ENCODE measurements at places on chromosomes 1 and 21.

- DNase-seq: no peak
Observed at GRCh38 chr1:20061866-20062265, 8.1 kb upstream of the PLA2G5 start.

GRCh38 chr21:27206368-27206982 lies 239.6 kb upstream of the ADAMTS5 start:
- no peak for DNase-seq

GRCh38 chr1:226863446-226863845 lies 7.0 kb upstream of the PSEN2 start:
- no peak for DNase-seq

DNA sequence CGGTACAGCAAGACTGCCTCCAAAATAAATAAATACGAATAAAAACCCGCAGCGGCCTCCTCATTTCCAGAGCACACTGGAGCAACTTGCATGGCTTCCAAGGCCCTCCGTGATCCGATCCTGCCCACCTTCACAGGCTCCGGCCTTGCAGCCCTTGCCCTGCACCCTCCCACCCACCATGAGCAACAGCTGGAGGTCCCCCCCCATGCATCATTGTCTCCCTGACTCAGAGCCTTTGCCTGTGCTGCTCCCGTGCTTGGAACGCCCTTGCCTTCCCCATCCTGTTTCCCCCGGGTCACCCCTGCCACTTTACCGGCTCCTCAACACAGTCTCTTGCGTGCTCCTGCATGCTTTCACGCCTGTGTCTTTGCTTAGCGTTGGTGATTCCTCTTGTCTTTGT lies 71.0 kb upstream of the ANGPTL1 start:
- no peak for DNase-seq

GRCh38 chr1:6420454-6421042 lies 829 bp upstream of the HES2 start:
- no peak for DNase-seq

DNA sequence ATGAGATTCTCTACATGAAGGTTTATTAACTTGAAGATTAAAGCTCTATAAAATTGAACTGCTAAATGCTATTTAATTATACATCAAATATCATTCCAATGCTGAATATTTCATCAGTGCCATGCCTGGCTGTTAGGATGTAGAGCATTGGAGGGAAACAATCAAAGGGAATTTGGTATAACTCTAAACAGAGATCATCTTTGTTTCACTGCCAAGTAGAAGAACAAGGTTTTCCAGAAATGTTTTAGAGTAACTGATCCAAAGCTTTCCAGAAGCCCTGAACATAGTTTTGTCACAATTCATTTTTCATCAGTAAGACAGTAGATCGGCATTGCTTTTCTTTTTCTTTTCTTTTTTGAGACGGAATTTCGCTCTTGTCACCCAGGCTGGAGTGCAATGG lies 5.9 kb upstream of the DSTYK start:
- no peak for DNase-seq

DNA sequence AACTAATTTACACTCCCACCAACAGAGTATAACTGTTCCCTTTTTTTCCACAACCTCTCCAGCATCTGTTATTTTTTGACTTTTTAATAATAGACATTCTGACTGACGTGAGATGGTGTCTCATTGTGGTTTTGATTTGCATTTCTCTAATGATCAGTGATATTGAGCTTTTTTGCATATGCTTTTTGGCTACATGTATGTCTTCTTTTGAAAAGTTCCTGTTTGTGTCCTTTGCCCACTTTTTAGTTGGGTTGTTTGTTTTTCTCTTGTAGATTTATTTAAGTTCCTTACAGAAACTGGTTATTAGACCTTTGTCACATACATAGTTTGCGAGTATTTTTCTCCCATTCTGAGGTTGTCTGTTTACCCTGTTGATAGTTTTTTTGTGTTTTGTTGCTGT lies 375.2 kb downstream of the MATN1 start:
- DNase-seq: no peak

DNA sequence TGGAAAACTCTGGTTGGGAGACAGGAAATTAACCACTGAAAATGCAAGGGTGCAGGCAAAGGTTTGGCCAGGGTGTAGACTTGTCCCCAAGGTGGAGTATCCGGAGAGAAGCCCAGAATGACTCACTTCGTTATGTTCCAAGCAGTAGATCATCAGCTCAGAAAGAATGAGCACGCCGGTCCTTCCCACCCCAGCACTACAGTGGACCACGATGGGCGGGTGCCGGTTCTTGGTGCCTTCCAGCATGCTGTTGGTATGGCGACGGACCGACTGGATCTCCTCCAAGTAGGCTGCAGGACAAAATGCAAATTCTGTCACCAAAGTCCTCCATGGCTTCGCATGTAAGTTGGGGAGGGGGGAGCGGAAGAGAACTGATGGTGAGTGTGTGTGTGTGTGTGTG lies 83.4 kb downstream of the SMYD2 start:
- DNase-seq: no peak

GRCh38 chr1:115596080-115596780 lies 45.5 kb upstream of the VANGL1 start:
- DNase-seq: no peak

DNA sequence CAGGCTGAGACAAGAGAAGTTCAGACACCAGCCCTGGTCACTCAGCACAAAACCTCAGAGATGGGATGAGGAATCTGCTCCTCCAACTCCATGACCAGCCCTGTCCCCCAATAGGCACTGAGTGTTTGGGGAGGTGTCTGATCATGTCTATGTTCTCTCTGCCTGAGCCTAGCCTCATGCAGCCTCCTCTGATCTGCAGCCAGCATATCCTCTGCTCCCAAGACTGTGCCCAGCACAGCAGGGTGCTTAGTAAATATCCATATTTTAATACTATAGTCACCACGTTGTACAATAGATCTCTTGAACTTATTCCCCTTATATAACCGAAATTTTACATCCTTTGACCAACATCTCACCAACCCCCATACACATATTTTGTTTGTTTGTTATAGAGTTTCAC lies 202.9 kb downstream of the MATN1 start:
- no peak for DNase-seq

- no peak for DNase-seq
Observed at GRCh38 chr1:36381405-36381804, 4.3 kb downstream of the STK40 start.

GRCh38 chr1:8382608-8383505 lies 64.9 kb downstream of the SLC45A1 start:
- DNase-seq: no peak

- no peak for DNase-seq
Observed at GRCh38 chr1:39210649-39211048, 6.2 kb downstream of the MACF1 start.

- no peak for DNase-seq
Observed at GRCh38 chr21:45322231-45322959, 34.7 kb upstream of the POFUT2 start.

DNA sequence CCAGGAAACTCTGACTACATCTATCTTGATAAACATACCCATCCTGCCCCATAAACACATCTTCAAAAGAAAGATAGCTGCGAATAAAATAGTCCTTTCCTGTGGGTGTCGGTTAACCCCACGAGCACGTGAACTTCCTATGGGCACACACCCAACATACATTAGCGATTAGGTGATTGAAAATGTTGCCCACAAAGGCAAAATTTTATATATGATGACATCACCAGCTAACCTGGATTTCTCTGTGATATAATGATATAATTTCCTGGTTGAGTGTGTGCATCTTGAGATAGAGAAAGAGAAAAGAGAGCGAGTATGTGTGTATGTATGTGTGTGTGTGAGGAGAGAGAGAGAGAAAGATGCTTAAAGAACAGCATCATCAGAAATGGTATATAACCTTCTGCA lies 296.1 kb downstream of the PTPRC start:
- DNase-seq: no peak

- DNase-seq: no peak
Observed at GRCh38 chr21:44910229-44911067, 10.3 kb downstream of the ITGB2 start.

- DNase-seq: no peak
Observed at GRCh38 chr1:168287237-168287664, 6.6 kb downstream of the TBX19 start.

DNA sequence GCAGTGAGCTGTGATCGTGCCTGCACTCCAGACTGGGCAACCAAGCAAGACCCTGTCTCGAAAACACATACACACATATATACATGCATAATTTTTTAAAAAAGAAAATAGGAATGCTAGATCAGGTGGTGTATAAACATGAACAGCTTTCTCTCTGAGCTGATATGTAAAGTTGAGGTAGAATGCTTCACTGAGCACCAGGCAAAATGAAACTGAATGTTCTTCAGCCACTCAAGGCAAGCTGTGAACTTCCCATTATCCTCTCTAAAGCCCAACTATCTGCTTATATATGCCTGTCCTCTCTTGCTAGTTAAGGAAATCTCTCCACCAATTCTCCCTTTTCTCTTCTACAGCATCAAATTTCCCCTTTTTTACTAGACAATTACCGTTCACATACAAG lies 93.0 kb downstream of the NUF2 start:
- DNase-seq: no peak

DNA sequence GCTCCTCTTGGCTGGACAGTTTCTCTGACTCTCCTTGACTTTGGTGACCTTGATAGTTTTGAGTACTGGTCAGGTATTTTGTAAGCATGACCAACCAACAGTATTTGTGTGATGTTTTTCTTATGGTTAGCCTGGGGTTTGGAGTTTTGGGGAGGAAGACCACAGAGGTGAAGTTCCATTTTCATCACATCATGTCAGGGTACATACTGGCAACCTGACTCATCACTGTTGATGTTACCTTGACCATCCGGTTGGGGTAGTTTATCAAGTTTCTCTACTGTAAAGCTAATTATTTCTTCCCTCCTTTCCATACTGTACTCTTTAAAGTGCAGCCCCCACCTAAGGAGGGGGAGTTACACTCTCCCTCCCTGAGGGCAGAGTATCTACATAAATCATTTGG lies 13.4 kb downstream of the OSCP1 start:
- no peak for DNase-seq

- DNase-seq: no peak
Observed at GRCh38 chr21:40853956-40854688, 7.2 kb upstream of the DSCAM start.

- DNase-seq: no peak
Observed at GRCh38 chr1:85544689-85545215, 35.8 kb upstream of the CCN1 start.

- no peak for DNase-seq
Observed at GRCh38 chr1:19878637-19878985, 3.6 kb upstream of the OTUD3 start.

DNA sequence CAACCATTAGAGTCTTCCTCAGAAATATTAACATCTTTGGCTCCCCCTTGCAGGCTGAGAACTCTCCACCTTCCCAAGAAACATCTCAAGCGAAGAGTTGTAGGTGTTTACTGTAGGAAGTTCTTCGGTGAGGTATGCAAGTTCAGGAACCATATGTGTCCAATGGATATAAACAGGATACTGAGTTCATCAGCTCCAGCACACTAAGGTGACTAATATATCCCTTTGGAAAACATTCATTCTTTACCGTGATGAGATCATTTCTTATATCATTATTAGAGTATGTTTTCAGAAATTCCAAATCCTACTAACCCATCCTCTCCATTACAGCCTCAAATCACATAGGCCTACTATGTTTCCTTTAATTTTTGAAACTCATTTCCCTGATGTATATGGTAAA lies 37.3 kb upstream of the PRMT6 start:
- DNase-seq: no peak

DNA sequence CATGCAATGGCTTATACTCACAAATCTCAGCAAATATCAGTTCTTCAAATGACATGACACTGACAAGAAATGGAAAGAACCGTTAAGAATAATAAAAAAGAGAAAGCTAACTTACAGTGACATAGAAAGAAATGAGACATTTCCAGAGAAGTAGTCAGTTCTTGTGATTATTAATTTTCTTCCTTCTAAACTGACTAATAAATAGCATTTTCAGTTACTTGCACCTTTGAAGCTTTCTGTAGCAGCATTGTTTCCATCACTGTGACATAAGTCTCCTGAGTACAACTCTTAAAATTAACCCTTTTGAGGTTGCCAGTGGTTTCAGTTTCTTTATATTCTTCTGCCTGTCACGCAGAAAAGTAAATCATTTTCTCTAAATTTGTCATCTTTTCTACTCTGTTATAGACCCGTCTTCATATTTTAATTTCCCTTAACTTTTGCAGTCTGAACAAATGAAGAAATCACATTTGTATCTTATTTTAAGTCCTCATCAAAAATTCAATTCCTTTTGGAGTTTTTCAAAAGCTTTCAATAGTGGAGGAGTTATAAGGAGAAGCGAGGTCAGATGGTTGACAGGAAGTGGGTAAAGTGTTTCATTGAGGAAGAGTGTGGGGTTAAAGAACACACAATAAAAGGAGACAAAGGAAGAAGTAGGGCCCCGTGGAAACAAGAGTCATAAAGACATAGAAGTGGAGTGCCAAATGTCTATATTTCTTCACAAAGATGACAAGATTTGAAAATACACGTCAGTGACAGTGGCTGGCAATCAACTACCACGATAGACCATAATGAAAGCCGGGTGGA lies 57.9 kb upstream of the S1PR1 start:
- DNase-seq: peak; percentile 17

GRCh38 chr21:39737376-39738000 lies 7.5 kb upstream of the IGSF5 start:
- no peak for DNase-seq

DNA sequence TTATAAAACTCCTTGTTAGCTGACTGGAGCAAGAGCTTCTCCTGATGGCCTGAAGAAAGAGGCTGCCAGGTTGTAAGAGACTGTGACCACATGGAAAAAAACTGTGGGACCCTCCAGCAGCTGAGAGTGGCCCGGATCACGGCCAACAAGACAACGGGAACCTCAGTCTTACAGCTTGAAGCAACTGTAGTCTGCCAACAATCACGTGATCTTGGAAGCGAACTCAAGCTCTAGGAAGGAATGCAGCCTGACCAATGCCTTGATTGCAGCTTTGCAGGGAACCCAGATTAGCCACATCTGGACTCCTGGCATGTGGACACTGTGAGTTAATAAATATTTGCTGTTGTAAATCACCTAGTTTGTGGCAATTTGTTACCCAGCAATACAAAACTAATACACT lies 442.6 kb upstream of the PRMT6 start:
- DNase-seq: no peak

- no peak for DNase-seq
Observed at GRCh38 chr1:220432408-220432807, 95.5 kb upstream of the MARK1 start.
